Pulmonary artery endothelial cell (primary cell): ENCODE measurements at places on chromosomes 3 and 15. TPM values are rescaled to one million over a fixed set of nuclear protein-coding genes. Genes with fewer than 3 reads are reported as not detected.

DNA sequence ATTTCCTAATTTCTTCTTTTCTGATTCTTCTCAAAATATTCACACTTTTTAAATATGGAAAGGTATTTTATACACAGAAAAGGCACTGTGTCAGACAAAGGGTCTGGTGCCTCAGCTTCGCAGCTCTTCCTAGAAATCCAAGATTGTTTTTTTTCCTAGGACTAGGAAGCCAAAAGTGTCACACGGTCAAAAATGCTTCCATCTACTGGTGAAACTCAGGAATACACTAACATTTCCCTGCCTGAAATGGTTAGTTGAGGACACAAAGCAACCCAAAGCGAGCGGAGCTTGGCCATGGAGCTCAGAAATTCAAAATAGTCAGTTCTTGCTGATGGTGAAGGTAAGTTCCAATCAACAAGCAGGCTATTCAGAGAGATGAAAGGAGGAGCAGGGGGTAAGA, 426.5 kb upstream of the RASGRP1 start:
- DNase-seq = peak; percentile 40

DNA sequence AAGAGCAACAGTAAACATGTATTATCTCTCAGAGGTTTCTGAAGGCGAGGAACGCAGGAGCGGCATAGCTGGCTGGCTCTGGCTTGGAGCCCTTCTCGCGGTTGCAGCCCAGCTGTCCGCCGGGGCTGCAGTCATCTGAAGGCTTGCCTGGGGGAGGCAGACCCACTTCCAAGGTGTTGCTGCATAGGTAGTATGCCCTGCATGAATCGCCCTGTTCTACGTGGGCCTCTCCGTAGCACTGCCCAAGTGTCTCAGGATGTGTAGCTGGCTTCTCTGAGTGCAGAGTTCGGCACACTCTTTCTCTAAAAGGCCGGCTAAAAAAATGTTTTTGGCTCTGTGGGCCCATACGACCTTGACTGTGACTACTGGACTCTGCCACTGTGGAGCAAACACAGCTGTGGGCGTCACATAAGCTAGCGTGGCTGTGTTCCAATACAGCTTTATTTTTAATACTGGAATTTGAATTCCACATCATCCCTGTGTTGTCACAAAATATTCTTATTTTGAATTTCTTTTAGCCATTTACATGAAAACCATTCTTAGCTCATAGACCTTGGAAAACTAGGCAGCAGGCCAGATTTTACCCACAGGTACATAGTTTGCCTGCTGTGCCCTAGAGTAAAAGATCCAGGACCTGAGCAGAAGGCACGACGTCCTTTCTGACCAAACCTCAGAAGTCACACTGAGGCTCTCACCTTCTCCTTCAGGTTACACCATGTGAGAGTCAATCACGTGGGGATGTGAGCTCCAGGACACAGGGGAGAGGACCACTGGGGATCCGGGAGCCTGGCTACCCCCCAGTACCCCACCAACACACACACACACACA, 55.9 kb downstream of the PGPEP1L start:
- no peak for DNase-seq

DNA sequence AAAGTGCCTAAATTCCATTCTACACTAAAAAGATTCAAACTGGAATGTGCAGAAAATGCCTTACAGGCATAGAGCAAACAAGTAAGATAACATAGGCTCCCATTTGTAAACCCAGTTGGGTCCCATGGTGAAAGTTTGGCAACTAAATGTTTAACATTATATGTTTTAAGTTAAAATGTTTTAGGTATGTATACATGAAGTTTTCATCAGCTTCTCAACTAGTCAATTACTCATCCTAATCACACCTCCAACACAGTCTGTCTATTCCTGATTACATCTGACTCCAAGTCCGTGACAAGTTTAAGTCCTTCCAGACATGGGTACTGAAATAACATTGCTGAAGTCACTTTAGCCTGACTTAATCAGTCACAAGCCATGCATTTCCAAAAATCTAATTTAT, 25.0 kb downstream of the MYLK start:
- DNase-seq = no peak

DNA sequence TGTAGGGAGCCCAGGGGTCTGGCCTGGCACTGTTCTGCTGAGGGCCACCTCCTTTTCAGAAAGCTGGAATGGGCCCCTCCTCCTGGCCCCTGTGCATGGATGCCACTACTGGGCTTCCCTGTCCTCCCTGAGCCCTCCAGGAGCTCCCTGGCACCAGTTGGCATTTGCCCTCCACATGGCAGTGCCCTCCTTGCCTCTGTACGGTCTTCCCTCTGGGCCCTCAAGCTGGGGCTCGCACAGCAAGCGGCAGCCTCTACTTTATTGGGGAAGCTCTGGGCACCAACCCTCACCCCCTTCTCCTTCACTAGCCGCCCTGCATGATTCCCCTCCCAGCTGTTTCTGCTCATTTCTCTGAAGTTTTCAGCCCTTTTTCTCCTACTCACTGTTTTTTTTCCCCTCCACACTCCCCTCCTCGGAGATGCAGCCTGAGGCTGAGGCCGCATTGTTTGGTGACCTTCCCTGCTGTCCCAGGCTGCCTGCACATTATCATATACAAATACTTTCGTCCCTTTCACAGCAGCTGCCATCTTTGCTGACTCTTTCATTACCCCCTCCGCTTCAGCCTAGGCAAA, 127.3 kb downstream of the EEFSEC start:
- DNase-seq = no peak

GRCh38 chr15:74133694-74134386, 3.5 kb downstream of the ISLR2 start:
- no peak for DNase-seq

DNA sequence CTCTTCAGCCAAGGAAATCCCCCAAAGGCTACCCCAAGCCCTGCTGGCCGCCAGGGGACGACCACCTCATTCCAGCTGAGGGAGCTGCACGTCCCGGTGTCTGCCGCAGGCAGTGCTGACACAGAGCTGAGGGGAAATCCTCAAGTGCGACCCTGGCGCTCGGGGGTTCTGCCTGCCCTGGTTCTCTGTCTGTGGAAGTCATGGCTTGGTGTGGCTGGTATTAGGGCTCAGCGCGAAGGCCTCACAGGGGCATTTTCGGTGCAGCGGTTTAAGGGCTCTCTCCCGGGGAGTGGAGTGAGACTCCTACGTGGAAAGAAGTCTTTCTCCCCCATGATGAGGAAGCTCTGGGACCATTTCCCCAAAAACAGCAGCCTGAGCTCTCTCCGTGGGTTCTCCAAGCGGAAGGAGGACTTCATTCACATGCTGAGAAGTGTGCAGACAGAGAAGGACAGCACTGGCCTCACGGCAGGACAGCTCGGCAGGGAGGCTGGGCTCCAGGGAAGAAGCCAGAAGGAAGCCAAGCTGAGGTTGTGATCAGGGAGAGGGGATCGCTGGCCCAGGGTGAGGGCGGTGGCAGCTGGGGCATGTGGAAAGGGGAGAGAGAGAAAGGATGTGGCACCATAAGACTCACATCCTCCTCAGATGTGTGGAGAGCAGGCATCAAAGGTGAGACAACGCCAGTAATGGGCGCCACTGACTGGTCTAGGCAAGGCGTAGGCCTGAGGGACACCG, 48.6 kb downstream of the KLF15 start:
- no peak for DNase-seq

DNA sequence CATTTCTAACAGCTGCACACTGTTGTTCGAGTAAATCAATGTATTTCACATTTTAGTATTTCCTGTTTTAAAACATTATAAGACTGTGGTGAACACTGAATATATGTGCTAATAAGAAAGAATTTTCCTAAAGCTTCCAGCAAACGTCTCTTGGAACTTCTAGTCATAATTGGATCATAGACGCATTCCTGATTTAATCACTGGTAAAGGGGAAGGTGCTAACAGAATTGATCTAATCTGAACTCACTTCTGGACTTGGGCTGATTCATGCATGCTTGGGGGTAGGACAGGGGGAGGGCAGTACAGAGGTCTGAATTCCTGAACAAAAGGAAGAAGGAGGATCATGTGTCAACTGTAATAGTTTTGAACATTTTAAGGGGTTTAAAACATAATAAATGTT, 7.3 kb upstream of the LEKR1 start:
- DNase-seq = peak; percentile 67

- no peak for DNase-seq
Observed at GRCh38 chr3:185862920-185863319, 38.1 kb upstream of the IGF2BP2 start.

- DNase-seq = no peak
Observed at GRCh38 chr3:151387842-151388241, 3.3 kb upstream of the P2RY12 start.

- DNase-seq = no peak
Observed at GRCh38 chr15:99502661-99503060, 63.1 kb upstream of the MEF2A start.

The TTLL13 gene
- 0.04 TPM in 1 of 2 replicates, not detected in the other for total RNA-seq
